ENCODE measurements at places on chromosomes 7 and 10.

DNA sequence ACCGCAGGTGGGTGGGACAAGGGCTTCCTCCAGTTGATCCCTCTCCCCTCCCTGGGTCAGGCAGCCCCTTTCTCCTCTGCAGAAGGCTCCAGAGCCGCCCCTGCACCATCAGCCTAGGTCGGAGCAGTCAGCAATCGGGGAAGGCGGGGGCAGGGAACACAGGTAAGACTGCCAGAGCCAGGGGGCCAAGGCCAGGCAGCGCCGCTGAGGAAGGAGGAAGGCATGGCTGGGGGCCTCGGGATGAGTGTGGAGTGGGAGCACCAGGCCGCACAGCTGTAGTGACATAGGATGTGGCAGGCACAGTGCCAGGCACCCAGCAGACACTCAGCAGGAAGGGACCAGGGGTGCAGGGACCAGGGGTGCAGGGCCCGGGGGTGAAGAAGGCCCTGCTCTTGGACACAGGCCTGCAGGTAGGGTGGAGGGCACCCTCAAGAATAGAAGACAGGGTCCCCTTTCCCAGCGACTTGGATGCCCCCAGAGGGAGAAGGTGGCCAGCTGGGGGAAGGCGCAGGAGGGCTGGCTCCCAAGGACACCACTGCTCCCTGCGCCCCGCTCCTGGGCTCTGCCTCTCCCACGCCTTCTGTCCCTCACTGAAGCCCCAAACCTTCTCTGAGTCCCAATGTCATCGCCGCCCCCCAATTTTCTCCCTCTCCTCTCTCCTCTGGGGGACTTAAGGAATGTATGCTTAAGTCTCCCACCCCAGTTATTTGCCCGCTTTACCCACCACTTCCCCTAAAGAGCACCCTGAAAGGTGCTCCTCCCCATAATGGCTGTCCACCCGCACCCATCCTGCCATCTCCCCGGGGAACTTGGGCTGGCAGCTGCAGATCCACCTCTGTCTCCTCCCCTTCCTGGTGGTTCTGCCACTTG lies 38.5 kb downstream of the CAMK2B start:
- DNase-seq: no peak

- DNase-seq: peak; percentile 5
These were observed 127.1 kb downstream of the KMT2E start for GRCh38 chr7:105141068-105141467.

GRCh38 chr10:788796-789748 lies 99.6 kb upstream of the DIP2C start:
- DNase-seq: no peak

DNA sequence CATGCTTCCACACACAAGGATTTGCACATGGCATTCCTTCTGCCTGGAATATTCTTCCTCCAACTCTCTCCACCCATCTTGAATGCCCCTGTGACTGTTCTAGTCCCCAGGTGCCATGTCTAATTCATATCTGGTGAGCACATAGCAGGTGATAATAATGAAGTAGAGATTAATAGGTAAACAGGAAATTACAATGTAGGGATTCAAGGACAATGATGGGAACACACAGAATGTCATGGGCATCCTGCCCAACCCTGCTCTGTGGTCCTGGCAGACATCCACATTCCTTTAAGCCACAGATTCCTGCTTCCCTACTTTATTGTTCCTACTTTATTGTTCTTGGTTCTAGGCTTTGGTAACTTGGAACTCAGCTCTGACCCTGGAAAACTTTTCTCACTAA lies 115.8 kb downstream of the THSD7A start:
- DNase-seq: no peak

- no peak for DNase-seq
These were observed 388.6 kb upstream of the MBL2 start for GRCh38 chr10:53161231-53161630.

- no peak for DNase-seq
These were observed 26.7 kb downstream of the PIK3CG start for GRCh38 chr7:106891548-106892410.

All from CD4-positive, alpha-beta T cell treated with Interleukin-10 for 1 hour (primary cell).